ENCODE measurements at places on chromosomes 1 and 21.

DNA sequence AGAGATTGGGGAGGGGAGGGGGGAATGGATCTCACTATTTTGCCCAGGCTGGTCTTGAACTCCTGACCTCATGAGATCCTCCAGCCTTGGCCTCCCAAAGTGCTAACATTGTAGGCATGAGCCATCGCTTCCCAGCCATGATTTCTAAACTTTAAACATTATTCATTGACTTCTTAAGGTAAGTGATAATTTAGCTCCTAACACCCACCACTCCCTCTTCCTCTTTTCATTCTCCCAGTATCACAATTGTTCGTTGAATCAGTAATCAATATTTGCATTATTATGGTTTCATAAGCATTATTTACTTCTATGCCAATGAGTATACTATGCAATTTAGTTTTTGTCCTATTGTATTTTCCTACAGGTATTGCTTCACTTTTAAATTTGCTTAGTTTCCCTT is 33.6 kb upstream of the SFPQ start:
- DNase-seq: no peak

- no peak for DNase-seq
These were observed 90.8 kb upstream of the L1TD1 start for GRCh38 chr1:62103846-62104245.

GRCh38 chr1:225454733-225455132 is 26.9 kb upstream of the LBR start:
- DNase-seq: peak; percentile 84

DNA sequence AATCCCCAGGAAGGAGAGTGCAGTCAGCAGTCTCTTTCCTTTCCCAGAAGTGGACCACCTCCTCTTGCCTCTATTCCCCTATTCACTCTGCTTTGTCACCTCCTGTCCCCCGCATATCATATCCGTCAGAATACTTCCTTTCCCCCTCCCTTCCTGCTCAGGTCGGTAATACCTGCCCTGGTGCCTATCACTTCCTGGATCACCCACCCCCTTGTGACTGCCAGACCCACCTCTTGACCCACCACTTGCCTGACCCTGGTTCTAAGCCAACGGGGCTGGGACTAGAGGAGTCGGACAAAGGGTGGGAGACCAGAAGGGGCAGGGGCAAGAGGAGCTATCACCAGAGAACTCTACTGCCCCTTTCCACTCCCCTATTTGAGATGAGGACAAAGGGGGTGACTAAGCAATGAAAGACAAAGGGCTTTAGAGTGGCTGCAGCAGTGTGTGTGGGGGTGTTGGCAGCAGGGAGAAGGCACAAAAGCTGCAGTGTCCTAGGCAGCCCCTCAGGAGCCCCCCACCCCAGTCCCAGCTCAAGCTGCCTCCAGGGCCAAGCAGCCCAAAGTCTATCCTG is 1.7 kb upstream of the ADAMTS4 start:
- DNase-seq: no peak

GRCh38 chr1:228862542-228863505 is 127.5 kb downstream of the RHOU start:
- no peak for DNase-seq

- no peak for DNase-seq
These were observed 1021.6 kb downstream of the NCAM2 start for GRCh38 chr21:22019766-22020165.

DNA sequence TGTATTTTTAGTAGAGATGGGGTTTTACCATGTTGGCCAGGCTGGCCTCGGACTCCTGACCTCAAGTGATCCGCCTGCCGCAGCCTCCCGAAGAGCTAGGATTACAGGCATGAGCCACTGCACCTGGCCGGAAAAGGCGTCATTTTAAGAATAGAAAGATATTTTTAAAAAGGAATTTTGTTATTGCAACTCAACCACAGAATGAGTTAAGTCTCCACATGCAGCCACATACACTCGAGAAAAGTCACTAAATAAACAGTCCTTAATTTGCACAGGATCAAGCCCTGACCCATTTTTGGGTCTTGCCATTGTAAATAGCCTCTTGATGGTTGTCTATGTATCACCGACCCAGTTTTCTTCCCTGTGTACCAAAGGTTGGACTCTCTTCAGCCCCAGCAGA is 85.5 kb downstream of the FBXO2 start:
- no peak for DNase-seq

GRCh38 chr1:215669806-215670491 is 102.8 kb downstream of the KCTD3 start:
- DNase-seq: no peak

DNA sequence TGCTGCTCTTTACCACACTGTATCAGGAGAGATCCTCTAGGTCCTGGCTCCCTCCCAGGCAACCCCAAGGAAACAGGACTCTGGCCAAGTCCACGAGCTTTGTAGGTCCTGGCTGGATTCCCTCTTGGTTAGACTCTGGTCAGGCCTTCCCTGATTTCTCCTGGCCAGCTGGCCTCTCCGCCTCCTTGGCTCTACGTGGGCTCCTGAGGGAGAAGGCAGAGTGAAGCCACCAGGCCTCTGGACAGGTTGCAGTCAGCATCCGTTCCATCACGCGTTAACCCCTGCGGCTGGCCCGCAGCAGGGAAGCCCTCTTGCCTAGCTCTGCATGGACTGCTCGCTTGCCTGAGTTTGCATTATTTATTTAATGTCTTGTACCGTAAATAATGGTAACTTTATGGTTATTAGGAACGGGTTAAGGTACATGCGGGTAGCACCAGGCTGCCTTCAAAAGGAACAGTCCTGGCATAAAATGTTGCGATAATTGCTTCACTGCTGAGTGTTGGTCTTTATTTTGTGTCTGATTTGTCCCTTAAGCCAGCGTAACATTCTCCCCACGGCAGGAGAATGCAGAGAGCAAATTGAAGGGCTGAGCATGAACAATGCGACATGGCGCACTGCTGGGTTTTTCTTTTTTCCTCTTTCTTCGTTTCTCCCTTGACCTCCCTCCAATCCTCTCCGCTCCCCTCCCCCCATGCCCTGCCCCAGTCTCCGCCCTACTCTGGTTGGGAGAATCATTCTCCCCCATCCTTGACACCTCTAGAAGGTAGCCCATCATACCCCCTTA is 100.3 kb downstream of the RNF220 start:
- no peak for DNase-seq

All from stimulated activated naive CD8-positive, alpha-beta T cell treated with anti-CD3 and anti-CD28 coated beads, Interleukin-15, Interleukin-2, amounts not matched to agents 100 U/mL and 50 U/mL, for 24 hours (primary cell).